ENCODE measurements at places on chromosomes 4 and X.

DNA sequence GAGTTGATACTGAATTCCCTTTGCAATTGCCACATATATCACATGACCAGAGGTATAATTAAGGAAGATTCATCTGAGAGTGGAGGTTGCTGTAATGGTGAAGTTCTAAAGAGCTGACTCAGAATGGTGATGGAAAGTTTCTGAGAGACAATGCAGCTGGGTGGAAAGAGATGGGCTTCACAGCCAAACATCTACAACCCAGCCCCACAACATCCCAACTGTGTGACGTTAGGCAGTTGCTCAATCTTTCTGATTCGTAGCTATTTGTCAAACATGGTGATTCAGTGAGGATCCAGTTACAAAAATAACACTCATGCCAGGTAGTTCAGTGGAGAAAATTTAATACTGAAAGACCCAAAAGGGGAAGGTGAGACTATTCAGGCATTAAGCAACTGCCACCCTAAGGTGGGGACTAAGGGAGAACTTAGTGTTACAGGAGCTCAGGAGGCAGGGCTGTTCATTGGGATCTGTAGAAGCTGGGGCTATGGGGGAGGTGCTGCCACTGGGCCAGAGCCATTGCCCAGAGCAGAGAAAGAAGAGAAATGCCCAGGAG is 6.9 kb upstream of the AFF1 start:
- no peak for DNase-seq

DNA sequence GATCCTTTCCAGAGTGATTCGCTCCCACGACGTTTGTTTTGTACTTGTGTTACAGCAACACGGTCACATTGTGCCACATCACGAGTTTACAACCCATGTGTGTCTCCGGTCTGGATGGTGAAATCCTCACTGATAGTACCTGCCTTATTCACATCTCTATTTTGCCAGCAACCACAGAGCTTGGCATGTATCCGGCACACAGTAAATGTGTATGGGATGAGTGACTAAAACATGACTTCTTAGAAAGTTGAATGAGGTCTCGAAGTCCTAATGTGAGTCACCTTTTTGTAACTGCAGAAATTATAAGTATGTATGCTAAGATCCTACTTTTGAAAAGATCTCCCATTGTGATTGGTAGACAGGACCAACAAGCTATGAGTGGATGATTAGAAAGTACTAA is 7.5 kb downstream of the STOX2 start:
- no peak for DNase-seq

DNA sequence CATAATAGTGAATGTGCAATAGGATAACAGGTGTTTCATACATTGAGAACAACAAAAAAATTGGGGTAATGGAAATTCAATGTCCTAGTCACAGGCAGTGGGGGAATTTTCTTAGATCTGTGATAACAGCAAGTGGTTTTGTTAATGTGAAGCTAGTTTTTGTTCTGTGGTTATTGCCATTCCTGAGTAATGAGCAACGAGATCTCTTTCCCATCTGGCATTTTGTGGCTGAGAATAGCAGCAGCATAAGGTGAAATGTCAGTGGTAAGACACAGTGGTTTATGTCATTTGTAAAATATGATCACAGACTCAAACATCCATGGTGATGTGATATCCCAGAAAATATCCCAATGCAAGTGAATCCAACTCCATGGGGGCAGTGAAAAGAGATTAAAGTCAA is 497.5 kb downstream of the KCNIP4 start:
- DNase-seq = no peak

DNA sequence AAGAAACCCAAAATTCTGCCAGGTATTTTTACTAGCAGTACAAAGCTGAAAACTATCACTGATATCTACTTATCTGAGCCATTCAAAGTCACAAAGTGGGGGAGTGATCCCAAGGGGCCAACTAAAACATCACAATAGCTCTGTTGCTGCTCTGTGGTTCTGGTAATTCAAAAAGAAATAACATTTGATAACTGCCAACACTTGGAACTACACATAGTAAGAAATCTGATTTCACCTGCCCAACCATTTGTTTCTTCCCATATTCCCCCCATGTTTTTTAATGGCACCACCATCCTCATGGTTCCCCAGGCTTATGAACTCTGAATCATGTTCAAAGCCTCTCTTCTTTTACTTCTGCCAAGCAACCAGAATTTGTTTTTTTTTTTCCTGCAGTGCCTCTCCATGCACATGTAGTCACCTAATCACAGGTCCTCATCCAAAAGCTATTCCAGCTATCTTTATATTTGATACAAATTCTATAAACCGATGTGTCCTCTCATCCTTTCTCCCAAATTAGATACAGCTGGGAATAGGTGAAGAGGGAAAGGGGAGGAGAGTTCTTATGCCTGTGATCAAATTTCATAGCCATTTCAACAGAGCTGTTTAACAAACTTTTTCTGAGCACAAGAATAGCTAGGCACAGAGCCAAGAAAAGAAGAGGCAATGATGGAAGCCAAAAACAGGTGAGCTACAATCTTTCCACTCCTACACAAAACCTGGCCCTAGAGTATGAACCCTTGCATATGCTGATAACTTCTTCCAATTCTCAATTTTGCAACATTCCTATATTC is 7.7 kb downstream of the AMMECR1 start:
- DNase-seq = no peak

DNA sequence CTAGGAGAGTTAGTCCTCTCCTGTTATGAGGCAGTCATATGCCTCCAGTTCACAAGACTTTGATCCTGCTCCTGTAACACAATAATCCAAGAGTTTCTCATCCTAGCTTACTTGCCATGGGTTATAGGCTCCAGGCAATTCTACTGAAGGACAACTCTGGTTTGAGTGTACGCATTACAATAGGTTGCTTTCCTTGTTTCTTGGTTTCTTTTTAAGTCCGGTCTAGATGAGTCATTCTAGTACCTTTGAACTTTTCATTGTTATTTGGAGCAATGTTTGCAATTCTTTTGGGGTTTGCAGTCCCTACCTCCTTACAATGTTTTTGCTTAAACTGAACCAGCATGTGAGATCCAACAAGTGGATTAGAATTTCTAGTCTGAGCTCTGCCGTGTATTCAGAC is 109.1 kb downstream of the ANAPC4 start:
- no peak for DNase-seq

- DNase-seq = peak; percentile 26
Observed at GRCh38 chr4:10032625-10033024, 11.3 kb upstream of the SLC2A9 start.

- DNase-seq = no peak
Observed at GRCh38 chr4:25085671-25086070, 54.9 kb upstream of the LGI2 start.

DNA sequence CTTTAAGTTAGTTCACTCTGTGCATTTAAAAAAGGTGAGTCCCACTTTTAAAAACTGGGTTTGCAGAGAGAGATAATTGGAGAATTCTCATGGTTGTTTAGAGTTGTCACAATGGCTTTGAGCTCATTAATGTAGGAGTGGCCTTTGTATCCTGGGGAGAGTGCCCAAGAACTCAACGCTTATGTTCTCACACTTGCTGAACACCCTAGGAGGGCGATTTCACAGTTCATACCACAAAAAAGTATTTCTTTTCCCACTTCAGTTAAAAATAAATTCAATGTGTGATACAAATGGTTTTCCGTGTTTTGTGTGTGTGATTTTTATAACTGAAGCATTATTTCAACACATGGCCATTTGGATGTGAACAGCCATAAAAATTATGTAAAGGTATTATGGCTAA is 8.4 kb downstream of the EMCN start:
- no peak for DNase-seq

GRCh38 chrX:70592091-70592490 is 147.5 kb downstream of the DLG3 start:
- no peak for DNase-seq

GRCh38 chr4:87704001-87704400 is 53.9 kb downstream of the DMP1 start:
- no peak for DNase-seq

GRCh38 chr4:183830438-183830985 is 74.6 kb upstream of the STOX2 start:
- DNase-seq = no peak

GRCh38 chrX:21487832-21488231 is 113.6 kb downstream of the CNKSR2 start:
- no peak for DNase-seq

DNA sequence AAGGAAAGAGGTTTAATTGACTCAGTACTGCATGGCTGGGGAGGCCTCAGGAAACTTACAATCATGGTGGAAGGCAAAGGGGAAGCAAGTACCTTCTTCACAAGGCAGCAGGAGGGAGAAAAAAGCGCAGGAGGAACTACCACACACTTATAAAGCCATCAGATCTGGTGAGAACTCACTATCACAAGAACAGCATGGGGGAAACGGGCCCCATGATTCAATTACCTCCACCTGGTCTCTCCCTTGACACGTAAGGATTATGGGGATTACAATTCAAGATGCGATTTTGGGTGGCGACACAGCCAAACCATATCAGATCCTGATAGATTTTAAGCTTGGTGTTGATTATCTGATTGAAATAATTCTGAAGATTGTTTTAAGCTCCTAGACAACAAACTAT is 218.7 kb downstream of the CBR4 start:
- DNase-seq = no peak

DNA sequence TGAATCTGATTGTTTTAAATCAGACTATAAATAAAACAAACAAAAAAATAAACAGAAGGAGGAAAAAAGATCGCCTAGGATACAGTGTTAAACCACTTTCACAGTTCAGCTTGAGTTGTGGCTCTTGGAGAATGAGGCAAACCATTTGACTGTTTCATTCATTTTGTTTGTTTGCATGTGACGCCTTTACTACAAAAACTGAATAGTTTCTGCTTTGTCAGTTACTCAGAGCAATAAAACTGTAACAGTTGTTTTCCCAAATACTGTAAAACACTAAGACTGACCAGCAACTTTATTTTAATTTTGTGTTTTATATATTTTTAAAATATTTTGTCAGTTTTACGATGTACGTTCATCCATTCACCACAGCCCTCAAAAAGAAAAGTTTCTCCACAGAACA is 214.5 kb downstream of the FBXW7 start:
- DNase-seq = no peak

- no peak for DNase-seq
Observed at GRCh38 chr4:73901031-73901430, 31.8 kb downstream of the CXCL1 start.

Measured in CD4-positive, alpha-beta T cell treated with Interleukin-15 for 1 hour (primary cell).